Bronchial epithelial cell (primary cell): ENCODE measurements at places on chromosomes 3 and 15.
A peak's percentile ranks its signal among the peaks of the same experiment; 100 is the strongest.

DNA sequence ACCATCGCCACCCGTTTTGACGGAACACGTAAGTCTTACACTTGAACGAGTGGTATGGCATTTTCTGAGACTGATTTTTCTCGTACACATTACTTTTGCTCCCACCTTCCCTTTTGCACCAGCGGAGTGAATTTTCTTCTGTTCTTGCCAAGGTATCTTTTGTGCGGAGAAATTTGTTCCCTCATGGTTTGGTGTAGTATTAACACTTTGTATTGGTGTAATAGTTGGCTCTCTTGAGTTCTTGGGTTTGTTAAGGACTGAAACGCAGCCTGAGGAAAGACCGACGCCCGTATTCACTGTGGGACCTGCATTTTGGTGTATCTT, 420 bp downstream of the KCNH8 start:
- DNase-seq, result no peak

DNA sequence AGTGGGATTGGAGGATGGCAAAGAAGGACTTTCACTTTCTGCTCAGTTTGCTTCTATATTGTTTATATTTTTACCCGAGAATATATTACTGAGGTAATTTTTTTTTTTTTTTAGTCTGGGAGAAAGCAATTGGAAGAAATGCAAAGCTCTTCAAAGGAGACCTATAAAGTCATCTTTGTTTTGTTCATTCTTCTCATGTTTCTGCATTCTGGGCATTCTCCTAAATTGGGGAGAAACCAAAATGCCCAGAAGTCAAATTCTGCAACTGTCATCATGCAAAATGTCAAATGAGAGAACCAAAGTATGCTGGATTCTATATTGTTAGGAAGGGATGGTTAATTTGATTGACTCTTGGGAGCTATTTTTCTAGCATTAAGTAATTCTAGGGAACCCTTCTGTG, 168.3 kb upstream of the TSC22D2 start:
- no peak for DNase-seq

GRCh38 chr3:9647450-9647849, 1.9 kb upstream of the MTMR14 start:
- DNase-seq, result no peak

GRCh38 chr3:124444075-124444474, 286.2 kb upstream of the UMPS start:
- no peak for DNase-seq

DNA sequence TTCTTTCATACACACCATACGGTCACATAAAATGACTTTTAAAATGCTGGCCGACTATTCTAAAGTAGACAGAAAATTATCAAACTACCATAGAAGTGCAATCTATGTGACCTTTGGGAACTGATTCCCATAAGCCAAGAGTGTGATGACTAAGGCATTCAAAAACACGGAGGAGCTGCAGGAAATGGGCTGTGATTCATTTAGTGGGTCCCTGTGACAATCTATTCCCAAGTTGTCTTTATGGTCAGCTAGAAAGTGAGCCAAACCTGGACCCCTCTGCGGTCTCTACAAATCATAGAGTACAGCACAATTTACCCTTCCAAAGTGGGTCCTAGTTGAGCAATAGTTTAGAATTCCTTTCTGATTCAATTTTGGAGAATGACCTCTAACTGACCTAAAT, 251.5 kb upstream of the CBLB start:
- peak; percentile 58 for DNase-seq

DNA sequence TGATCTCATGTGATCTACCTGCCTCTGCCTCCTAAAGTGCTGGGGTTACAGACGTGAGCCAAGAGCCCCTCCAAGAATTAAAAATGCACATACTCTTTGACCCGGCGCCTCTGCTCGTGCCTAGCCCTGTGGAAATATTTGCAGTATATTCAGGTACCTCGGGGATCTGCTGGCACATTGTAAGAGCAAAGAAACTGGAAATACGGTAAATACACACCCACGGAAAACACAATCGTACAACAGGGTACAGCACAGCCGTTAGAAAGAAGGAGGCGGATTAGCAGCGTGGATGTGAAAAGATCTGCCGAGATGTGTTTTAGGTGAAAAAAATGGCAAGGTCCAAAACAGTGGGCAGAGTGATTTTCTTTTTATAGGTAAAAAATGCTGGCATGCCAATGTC, 6.1 kb upstream of the HDAC11 start:
- DNase-seq, result no peak

- DNase-seq, result no peak
Observed at GRCh38 chr3:172174513-172175253, 135.3 kb downstream of the FNDC3B start.

DNA sequence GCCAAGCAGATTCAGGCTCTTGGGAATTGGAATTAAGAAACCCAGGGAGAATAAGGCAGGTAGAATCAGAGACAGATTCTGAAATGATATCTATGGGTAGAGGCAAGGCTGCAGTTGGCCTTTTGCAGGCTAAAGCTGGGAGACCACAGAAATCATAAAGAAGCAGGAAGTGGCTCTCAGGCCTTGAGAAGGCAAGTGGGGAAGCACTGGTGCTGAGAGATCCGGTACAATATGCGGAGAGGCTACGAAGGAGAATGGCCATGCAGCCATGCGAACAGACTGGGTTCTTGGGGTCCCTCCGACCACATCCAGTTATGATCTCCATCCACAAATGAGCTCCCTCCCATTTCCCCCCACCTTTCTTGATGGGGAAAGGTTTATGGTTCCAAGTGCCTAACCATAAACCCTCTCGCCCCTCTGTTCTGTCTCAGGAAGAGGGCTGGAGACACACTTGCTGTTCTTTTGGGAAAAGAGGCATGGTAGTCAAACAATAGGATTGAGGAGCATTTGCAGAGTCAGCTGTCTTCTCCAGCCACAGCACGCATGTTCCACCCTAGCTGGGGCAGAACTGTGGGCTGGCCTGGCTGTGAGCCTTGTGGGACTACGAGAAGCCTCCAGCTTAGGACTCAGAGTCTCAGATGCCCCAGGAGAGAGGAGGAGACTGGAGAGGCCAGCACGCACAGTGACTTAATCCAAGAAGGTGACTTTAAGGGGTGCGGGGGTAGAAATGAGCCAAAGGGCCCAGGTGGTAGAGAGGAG, 99.6 kb downstream of the RPLP1 start:
- no peak for DNase-seq

- DNase-seq, result no peak
Observed at GRCh38 chr3:127988770-127989557, 63.3 kb upstream of the SEC61A1 start.

- no peak for DNase-seq
Observed at GRCh38 chr3:23084367-23084766, 118.8 kb upstream of the UBE2E2 start.

GRCh38 chr15:60667190-60667868, 188.4 kb upstream of the ICE2 start:
- no peak for DNase-seq

GRCh38 chr3:123686251-123686650, 101.4 kb upstream of the HACD2 start:
- no peak for DNase-seq

DNA sequence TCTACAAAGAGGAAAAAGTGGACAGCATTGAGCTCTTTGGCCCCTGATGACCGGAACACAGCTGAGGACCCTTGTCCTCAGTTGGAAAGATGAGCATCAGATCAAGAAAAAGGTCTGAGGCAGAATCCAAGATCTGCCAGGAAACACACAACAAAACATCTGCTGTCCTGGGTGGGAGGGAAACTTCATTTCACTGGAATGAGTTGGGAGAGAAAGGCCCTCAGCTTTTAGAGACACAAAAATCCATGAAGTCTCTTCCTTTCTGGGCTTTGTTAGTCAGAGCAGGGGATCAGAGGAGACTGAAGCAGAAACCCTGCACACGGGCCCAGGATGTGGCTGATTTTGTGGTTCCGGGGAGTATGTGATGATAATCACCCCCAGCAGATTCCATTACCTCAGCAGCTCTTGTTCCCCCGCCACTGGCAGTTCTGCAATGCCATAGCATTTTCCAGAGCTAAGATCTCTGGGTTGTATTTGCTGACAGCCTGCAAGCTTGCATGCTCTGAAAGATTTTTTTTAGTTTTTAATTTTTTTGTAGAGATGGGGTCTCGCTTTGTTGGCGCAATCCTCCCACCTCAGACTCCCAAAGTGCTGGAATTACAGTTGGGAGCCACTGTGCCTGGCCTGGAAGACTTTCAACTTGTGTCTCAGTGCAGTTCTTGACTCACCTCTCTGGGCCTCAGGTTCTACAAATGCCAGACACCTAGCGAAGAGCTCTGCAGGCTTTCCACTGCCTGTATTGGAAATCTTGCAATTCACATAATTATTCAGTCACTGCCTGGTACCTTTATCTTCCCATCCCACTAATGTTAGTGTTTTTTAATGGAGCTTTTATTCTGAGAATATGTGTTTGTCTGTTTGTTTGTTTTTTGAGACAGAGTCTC, 5.8 kb upstream of the TATDN2 start:
- no peak for DNase-seq

DNA sequence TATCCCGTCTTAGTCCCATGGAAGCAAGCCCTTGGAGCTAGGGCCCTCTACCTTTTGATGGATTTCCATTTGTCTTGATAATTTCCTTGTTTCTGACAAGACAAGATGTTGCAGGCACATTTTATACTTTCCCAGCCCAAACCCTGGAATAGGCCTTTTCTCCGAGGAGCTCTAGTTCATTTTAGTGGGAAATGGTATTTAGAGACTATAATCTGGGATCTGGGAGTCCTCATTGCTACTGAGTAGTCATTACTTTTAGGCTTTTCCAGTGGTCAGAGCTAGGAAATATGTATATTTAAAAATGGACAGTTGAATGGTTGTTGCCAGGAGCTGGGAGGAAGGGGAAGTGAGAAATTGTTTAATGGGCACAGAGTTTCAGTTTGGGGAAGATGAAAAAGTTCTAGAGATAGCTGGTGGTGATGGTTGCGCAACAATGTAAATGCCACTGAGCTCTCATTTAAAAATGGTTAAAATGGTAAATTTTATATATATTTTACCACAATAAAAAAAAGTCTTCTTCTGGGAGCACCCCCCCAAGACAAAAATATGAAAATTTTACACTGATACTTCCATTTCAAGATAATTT, 31.6 kb downstream of the MLH1 start:
- DNase-seq, result no peak

GRCh38 chr15:72783004-72783639, 436 bp downstream of the ADPGK start:
- peak; percentile 25 for DNase-seq

DNA sequence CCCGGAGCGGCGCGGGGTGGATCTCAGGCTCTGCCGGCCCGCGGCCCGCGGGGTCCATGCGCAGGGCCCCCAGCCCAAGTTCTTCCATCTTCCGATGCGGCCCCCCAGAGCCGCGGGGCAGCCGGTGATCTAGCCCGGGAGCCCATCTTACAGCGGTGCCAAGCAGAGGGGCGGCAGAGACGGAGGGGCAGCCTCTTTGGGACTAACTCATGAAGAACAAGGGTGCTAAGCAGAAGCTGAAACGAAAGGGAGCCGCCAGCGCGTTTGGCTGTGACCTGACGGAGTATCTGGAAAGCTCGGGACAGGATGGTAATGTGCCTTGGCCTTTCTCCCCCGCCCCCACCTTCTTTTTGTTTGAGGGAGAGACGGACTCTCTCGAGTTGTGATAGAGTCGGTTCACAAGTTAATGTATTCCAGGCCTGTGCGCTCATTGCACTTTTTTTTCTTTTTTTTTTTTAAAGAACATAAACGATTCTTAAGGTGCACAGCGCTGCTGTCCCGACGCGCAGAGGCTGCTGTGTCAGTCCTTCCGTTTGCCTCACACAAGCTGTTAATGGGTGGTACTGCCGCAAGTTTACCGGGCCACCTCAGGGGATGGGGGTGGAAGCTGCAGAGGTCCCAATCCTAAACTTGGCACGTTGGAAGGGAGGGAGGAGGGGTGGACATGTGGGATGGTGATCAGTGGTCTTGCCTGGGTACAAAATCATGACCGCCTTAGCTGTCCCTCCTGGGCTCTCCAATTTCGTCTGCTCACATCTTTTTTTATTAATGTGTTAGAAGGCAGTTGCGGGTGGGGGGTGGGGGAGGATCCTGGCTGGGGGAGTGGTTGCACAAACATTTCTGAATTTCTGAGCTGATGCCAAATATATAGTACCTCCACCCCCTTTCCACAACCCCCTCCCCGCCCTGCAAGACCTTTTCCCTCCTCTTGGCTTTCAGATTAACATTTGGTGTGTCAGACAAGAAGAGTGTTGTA, 801 bp downstream of the ARHGAP31 start:
- peak; percentile 28 for DNase-seq
